ENCODE measurements at places on chromosomes 12 and 14.

DNA sequence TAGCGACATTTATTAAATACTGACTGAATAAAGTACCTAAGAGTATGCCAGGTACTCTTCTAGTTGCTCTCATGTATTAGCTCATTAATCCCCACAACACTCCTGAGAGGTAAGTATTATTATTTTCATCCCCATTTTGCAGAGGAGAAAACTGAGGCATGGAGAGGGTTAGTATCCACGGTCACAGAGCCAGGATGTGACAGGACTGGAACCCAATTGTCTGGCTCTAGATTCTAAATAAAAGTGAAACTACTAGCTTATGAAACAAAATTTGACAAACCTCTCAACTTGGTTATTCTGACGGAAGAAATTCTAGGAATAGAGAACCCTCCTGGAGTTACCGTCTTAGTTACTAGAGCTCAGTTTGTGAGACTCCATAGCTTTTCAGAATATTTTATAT is 112.2 kb downstream of the CHST11 start:
- DNase-seq, result no peak

GRCh38 chr12:130286741-130287440 is 50.8 kb upstream of the PIWIL1 start:
- DNase-seq, result no peak

DNA sequence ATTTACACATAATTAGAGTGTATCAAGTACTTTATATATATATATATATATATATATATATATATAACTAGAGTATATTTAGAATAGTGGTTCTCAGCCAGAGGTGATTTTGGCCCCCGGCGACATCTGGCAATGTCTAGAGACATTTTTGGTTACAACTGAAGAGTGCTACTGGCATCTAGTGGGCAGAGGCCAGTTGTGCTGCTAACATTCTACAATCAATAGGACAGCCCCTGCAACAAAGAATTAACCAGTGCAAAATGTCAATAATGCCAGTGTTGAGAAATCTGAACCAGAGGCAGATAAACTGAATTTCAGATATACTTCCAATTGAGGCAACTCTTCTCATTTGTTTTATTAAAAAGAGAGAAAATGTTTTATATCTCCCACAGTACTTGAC is 8.9 kb downstream of the GTF2A1 start:
- DNase-seq, result no peak

DNA sequence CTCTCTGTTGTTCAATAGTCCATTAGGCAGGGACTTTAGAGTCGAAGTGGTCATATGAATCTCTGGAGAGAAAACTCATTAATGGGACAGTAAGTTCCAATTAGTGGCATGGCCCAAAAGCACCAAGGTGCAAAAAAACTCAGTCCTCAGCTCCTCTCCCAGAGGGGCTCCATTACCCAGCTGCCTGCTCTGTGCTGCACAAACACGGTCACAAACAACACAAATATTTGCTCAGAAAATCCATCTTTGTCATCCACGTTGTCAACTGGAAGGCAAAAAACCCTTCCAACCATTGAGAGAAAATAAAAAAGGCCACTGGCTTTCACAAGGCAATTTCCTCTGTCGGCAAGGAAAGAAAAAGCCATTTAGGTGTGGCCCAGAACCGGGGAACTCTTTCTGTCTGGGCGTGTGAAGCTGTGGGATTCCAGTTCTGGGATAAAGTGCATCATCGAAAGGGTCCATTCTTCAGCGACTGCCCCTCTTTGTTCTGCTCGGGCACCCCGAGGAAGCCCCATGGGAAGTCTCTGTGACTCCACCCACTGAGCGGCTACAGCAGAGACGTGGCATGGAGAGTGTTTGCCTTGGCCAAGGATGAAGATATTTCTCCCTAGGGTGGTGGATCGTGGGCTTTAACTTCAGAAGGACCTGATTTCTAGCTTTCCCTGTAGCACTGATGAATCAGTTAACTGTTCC is 137.6 kb downstream of the VRK1 start:
- DNase-seq, result no peak

GRCh38 chr12:86148612-86149011 is 107.6 kb downstream of the MGAT4C start:
- DNase-seq, result no peak

- no peak for DNase-seq
These were observed 114.3 kb upstream of the PCED1B start for GRCh38 chr12:46965137-46965536.

GRCh38 chr14:33834466-33835260 is 116.2 kb downstream of the EGLN3 start:
- DNase-seq, result no peak

- DNase-seq, result no peak
These were observed 77.2 kb downstream of the BHLHE41 start for GRCh38 chr12:26047401-26048226.

DNA sequence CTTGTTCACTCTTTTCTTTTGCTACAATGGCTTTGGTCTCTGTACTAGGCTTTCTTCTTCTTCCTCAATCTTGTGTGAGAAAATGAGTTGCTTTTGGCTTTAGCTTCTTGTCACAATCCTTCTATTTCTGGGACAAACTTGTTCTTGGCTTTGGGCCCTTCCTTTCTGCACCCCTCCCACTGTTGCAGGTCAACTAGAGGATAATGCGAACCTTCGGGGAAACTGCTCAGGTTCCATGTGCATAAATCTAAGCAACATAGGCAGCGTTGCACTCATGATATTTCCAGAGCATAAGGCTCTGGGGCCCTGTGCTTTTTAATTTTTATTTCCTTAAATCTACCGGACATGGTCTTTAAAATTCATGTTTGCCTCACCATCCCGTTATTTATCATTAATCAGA is 89.8 kb upstream of the LRIG3 start:
- DNase-seq, result no peak
